ENCODE measurements at places on chromosomes 11 and 22.

- DNase-seq, result no peak
Measured at GRCh38 chr22:46682011-46682731, 55.9 kb downstream of the CERK start.

DNA sequence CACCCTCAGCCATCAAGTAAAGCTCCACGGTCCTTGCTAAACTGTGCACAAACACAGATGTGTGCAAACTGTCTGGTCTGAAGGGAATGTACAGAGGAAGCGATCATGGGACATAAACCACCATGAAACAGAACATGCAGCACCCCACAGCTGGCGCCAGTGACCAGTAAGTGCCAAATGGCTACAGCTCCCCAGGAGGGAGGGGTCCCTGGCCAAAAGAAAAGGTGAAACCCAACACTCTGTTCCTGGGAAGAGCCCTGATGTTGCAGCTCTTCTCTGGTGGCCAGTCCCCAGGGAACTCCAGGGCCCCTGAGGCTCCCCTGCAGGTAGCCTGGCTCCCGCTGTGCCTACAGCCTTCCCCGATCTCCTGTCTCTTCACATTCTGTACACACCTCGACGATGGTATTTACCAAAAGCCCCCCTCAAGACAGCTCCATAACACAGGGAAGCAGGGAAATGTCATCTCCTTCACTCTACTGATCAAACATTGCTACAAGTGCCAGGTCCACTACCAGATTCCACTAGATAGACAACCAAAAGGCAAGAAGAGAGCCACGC, 2.9 kb downstream of the DGCR6L start:
- DNase-seq, result no peak

DNA sequence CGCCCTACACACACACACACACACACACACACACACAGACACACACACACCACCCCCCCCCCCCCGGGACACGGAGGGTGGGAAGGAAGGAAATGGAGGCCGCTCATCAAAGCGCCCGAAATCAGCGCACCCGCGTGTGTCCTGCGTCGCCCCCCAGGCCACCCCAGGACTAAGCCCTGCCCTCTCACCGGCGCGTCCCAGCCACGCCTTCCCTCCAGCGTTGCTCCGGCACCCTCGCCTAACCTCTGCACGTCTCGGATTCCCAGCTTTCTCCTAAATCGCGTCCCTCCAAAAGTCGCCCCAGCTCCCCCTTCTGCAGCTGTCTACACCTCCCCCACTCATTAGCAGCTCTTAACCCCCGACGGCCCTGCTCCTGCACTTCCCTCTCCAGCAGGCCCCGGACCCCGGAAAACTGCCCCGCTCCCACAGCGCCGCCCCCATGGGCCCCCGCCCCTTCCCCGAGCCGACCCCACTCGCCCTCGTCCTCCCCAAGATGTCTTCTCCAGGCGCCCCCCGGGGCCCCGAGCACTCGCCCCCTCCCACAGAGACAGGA, 557 bp downstream of the PACSIN2 start:
- no peak for DNase-seq

GRCh38 chr22:27476729-27477128, 324.8 kb downstream of the MN1 start:
- DNase-seq, result no peak

- DNase-seq, result no peak
Measured at GRCh38 chr11:10002221-10002620, 291.8 kb downstream of the SBF2 start.

All from activated T-cell treated with anti-CD3 and anti-CD28 coated beads for 24 hours (primary cell).